ENCODE measurements at places on chromosomes 1 and 21.

DNA sequence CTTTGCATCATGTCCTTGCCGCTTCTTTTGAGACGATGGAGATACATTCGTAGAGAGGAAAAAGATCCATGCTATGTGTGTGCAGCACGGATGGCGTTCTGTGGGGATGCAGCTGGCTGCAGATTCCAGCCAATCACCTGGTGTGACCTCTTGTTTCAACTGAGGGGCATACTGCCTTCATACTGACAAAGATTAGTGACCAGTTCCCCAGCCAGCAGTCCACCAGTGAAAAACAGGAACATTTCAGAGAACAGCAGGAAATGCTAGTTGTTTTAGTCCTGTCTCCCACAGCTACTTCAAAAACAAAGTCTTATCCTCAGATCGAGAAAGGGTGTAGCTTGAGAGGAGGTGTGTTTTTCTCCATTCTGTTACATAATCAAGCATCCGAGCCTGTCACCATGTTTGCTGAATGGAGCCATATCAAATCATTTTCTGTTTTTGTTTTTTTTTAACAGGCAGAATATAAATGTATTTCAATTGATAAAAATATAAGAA is 255.7 kb upstream of the FMN2 start:
- no peak for DNase-seq

DNA sequence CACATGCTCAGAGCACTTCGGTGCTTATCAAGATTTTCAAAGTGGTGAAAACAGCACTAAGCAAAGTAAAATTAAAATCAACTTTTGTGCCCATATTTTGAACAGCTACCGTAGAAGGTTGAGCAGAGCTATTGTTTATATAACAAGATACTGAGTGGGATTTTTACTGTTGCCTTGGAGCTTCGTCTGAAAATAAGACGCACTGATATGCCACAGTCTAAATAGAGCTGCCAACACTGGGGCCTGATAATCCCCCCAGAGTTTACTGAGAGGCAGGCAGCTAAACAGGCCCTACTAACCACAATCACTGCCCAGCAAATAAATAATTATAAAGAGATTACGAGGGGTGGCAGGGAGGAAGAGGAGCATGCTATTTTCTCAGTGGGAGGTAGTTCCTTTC is 650 bp upstream of the CCDC190 start:
- no peak for DNase-seq

DNA sequence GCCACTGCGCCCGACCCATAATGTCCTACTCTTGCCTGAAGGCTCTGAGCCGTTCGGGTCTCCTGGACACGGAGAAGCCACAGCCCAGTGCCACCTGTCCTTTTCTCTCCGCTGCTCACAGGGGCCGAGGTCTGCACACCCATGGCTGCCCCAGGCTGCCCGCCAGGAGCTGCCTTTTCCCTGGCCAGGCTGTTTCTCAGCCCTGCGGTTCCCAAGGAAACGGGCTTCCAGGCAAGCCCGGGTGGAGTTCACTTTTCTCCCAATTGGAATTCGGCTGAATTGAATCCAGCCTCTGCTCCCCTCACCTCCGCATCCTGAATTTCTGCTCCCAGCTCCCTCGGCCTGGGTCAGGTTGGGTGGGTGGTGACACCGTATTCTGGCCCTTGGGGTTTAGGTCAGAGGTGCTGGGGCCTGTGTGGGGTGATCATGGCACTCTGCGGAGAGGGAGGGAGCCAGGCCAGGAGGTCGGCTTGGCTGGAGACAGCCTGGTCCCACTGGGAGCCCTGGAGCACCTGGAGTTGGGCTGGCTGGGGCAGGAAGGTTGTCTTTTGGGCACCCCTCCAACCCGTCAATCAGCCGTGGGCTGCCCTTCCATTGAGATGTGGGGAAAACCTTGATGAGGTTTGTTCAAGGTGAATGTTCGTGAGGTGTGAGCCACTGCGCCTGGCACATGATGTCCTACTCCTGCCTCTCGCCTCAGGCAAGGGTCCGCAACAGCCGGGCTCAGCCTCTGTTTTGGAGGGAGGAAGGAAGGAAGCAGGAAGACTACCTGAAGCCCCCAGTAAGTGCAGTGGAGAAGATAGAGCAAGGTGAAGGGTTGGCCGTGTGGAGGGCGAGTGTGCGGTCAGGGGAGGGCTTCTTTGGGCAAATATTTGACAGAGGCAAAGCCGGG is 25.1 kb downstream of the RRP1 start:
- no peak for DNase-seq

GRCh38 chr1:205410581-205411298 is 11.1 kb downstream of the LEMD1 start:
- no peak for DNase-seq

- DNase-seq, result no peak
These were observed 8.8 kb downstream of the CCDC24 start for GRCh38 chr1:44000122-44000665.

- DNase-seq, result no peak
These were observed 13.3 kb upstream of the PIGV start for GRCh38 chr1:26774462-26774861.

DNA sequence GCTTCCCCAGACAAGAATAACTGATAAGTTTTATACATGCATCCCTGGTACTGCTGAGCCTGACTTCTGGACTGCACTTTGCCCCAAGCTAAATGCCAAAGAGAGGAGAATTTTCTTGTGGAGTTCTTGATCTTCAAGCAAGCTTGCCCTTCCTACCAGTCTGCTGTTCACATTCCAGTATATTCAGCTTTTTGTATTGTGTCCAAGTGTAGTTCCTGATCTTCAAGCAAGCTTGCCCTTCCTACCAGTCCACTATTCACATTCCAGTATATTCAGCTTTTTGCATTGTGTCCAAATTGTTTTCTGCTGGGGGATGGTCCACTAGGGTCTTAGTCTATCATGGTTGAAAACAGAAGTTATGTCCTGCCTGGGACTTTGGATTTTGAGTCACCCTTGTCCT is 894 bp upstream of the TSEN15 start:
- no peak for DNase-seq

DNA sequence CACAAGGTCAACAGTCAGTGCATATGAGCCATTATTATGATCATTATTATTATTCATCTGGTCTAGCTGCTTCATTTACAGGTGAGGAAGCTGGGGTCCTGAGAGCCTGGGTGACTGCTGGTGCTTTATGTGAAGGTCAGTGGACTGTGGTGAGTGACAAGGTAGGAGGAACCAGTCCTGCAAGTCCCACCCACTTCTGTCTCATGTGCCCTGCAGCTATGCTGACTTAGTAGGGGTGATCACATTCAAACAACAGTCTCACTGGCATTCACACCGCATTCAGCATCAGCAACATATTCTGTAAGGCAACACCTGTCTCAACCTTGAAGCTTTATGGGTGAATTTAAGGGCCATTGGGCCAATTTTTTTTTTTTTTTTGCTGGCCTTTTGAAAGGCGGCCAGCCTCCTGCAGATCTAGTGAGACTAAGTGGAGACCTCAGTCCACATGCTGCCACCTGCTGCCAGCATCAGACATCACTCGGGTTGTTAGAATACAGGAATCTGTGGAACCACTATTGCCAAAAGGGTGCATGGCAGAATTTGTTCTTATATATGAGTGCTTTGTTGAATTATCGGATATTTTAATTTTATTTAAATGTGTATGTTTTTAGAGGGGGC is 59.9 kb upstream of the CACNA1E start:
- peak; percentile 14 for DNase-seq

GRCh38 chr1:15994590-15995351 is 9.3 kb upstream of the SRARP start:
- peak; percentile 61 for DNase-seq

GRCh38 chr1:237197470-237198425 is 155.8 kb downstream of the RYR2 start:
- no peak for DNase-seq

DNA sequence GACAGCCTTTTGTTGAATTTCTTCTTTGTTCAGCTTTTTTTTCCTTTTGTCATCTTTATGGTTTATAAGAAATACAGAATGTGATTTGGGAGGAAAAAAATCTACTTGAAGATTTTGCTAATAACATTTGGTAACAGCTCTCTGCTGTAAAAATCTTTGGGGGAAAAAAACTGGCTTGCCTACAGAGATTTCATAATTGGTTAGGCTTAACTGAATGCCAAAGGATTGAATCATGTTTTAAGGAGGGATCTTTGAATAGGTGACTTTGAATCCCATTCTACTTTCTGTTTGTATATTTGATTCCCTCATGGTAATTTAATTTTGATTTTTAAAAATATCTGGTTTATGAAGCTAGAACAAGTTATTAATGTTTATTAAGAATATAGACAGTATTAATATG is 3.2 kb downstream of the BTF3L4 start:
- no peak for DNase-seq

- DNase-seq, result no peak
These were observed 43.1 kb upstream of the EPS8L3 start for GRCh38 chr1:109806733-109807400.

DNA sequence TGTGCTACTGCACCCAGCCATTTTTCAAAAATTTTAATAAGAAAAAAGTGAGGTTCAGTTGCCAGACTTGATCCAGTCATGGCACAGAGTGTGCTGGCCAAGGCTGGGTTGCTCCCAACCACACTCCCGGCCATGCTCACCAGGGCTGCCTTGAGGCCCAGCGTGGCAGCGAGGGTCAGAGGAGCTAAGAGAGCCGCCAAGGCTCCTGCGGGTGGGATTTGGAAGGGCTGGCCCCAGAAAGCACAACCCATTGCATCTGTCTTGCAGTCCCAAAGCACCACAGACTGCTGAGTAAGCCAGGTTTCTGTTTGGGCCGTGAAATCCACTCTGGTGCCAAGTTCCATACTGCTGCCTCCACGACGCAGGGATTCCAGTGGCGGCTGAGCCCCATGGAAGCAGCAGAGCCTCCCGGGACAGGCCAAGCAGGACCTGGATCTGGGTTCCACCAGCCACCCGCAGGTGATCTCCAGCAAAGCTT is 22.6 kb downstream of the ZBTB17 start:
- DNase-seq, result no peak

- DNase-seq, result no peak
These were observed 6.8 kb downstream of the TRNP1 start for GRCh38 chr1:27000090-27000816.

DNA sequence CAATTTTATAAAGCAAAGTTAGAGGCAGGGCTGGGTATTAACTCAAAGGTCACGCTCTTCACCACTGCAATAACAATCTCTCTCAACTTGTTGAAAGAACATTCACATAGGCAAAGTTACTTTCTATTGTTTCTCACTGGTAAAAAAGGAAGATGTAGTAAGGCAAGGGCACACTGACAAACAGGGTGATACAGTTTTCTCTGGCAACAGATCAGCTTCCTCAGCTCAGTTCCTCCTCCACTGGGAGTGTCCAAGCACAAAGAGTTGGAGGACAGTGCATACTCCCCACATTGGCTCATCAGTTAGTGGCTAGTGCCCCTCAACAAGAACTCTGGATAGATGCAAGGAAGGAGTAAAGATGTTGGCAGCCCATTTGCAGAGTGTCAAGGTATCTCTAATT is 3.7 kb downstream of the PLPPR4 start:
- DNase-seq, result no peak

DNA sequence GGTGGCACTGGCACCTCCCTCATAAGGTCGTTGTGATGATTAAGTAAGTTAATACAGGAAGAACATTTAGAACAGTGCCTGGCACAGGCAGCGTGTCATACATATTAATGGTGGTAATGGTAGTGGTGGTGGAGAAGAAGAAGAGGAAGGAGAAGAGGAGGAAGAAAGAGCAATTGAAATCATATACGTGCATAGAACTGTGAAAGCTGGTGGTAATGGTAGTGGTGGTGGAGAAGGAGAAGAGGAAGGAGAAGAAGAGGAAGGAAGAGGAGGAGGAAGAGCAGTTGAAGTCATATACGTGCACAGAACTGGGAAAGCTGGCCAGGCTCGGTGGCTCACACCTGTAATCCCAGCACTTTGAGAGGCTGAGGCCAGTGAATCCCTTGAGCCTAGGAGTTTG is 121.3 kb upstream of the HOOK1 start:
- DNase-seq, result no peak

DNA sequence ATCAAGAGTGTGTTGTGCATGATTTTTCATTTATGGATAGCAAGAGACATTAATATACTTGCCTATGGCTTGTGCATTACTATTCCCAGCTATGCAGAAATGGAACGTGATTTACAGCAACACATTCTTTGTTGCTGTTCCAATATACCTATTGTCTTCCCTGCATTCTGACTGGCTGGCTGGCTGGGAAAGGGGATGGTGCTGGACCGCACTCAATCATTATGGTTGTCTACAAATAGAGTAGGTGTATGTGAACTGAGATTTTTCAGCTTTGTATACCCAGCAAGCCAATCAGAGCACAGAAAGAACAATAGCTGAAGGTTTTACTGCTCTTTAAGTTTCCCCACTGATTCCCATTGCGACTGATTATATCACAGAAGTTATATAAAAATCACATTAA is 167.5 kb downstream of the ATG4C start:
- DNase-seq, result no peak

DNA sequence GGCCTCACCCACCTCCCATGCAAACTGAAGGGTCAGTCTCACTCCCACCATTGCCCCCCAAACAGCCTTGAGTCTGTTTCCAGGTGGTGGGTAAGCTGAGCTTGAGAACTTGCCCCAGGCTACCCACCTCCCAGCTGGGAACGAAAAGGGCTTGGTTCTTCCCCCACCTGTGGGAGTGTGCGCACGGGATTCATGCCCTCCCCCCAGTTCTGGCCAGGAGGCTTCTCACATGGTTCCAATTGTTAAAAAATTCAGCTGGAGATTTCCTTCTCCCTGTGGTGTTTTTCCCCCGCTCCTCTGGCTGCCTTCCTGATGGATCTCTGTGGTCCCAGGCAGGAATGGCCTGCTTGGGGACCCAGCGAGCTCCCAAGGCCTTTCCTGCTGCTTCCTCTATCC is 81.8 kb upstream of the C21orf91 start:
- no peak for DNase-seq

DNA sequence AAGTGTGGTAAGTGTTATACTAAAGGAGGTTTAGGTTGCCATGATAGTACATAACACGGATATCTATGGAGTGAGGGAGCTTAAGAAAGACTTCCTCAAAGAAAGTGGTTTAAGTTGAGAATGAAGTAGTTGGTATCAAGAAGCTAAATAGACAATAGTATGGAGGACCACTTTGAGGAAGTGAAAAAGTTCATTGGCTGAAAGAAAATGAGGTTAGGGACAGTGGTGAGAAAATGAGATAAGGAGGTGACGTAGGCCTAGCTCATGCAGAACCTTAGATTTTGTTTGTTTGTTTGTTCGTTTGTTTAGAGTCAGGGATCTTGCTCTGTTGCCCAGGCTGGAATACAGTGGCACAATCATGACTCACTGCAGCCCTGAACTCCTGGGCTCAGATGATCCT is 72.2 kb upstream of the PPIH start:
- DNase-seq, result no peak

GRCh38 chr1:12314333-12314903 is 84.6 kb downstream of the VPS13D start:
- DNase-seq, result no peak

DNA sequence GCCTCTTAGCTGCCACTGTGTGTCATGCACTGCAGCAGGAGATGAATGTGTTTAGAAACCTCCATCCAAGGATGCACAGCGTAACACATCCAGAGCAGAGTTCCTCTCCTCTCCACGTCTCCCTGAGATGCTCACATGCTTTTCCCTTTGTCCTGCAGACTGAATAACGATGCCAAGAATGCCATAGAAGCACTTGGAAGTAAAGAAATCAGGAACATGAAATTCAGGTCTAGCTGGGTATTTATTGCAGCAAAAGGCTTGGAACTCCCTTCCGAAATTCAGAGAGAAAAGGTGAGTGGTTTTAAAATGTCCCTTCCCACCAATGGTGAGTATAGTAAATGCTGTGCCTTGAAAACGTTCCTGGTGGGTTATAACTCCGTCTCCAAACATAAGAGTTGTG is 13.4 kb upstream of the MX2 start:
- DNase-seq, result no peak

- DNase-seq, result no peak
These were observed 16.4 kb downstream of the WNT4 start for GRCh38 chr1:22126531-22126930.

Measured in activated CD4-positive, alpha-beta T cell treated with anti-CD3 and anti-CD28 coated beads, Interleukin-2, Interleukin-6, amounts not matched to agents 100 ng/mL and 50 ng/mL, durations not matched to agents 16 hours and 8 hours (primary cell).